Activated naive CD8-positive, alpha-beta T cell treated with anti-CD3 and anti-CD28 coated beads for 36 hours (primary cell): ENCODE measurements at places on chromosomes 2 and 18.

- H3K36me3 ChIP-seq = no peaks in the 10 kb centered on the region
- no peak overlapping the region for H3K4me3 ChIP-seq
- H3K27ac ChIP-seq = no peak overlapping the region
- H3K4me1 ChIP-seq = no peaks in the 10 kb centered on the region
- DNase-seq = no peak
- H3K27me3 ChIP-seq = no peaks in the 10 kb centered on the region
These were observed 331.5 kb downstream of the GALNT13 start for GRCh38 chr2:154203206-154203605.

- peaks cover 3% of the 10 kb centered on the region for H3K36me3 ChIP-seq
- peaks cover 4% of the 10 kb centered on the region for H3K4me1 ChIP-seq
These were observed 21.6 kb downstream of the ZEB2 start for GRCh38 chr2:144498277-144498676.

- H3K27me3 ChIP-seq = no peaks in the 10 kb centered on the region
- H3K4me1 ChIP-seq = peaks cover 3% of the 10 kb centered on the region
- no peak for DNase-seq
- H3K4me3 ChIP-seq = no peak overlapping the region
- no peak overlapping the region for H3K27ac ChIP-seq
These were observed 135.6 kb upstream of the LGALSL start for GRCh38 chr2:64318476-64318748.

DNA sequence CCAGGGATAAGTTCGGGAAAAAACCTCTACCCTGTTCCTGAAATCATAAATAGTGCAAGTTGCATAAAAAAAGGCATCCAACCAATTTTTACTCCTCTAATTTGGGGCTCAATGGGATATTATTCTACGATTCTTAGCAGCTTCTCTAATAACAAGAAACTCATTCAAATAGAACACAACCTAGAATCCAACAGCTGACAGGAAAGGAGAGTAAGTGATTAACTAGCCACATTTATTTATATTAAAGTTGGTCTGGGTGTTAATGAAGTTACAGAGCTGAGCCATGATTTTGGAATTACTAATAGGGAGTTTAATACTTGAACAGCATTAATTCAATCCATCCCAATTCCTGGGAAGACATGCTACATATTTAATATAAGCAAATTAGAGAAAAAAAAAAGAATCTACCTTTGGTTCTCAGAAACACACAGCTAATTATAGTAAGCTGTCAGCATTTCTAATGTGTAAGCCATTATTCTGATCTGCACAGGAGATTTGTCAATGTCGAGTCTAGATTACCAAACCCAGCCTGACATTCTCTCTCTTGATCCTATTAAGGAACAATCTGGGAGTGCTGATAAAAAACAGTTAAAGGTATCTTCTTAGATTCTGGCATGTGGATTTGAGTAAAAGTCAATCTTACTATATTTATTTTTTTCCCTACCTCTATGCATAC is 267.7 kb downstream of the NBAS start:
- no peaks in the 10 kb centered on the region for H3K27me3 ChIP-seq
- no peak overlapping the region for H3K27ac ChIP-seq
- DNase-seq = no peak
- peaks cover 25% of the 10 kb centered on the region for H3K36me3 ChIP-seq
